ENCODE measurements at places on chromosomes 1 and 21. TPM values are rescaled to one million over a fixed set of nuclear protein-coding genes. Genes with fewer than 3 reads are reported as not detected.

Gene PBX1
- total RNA-seq, result 89.3 TPM

Gene BLACAT1
- not detected for total RNA-seq

Gene GABRD
- total RNA-seq, result not detected

Gene BEST4
- total RNA-seq, result not detected

Gene ANGPTL1
- 14.8 TPM for total RNA-seq

Gene NPL
- total RNA-seq, result 48.5 TPM

- no peak for DNase-seq
- H3K36me3 ChIP-seq, result no peaks in the 10 kb centered on the region
- H3K27me3 ChIP-seq, result no peaks in the 10 kb centered on the region
- no peaks in the 10 kb centered on the region for H3K4me1 ChIP-seq
- no peak overlapping the region for H3K4me3 ChIP-seq
Measured at GRCh38 chr1:106722466-106722865, 334.0 kb upstream of the PRMT6 start.

DNA sequence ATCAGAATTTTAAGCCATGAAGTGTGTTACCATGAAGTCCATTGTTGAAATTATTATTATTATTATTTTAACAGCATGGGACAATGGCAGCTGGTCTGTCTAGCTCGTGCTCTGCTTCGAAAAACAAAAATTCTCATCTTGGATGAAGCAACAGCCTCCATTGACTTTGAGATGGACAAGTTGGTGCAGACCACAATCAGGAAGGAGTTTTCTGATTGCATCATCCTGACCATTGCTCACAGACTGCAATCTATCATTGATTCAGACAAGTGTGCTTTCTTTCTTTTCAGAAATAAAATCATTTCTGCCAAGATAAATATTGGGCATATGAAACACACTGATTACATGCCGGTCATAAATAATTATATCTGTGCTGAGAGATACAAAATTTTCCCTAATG lies 21.0 kb downstream of the HSPA13 start:
- H3K27me3 ChIP-seq, result no peaks in the 10 kb centered on the region
- no peak overlapping the region for H3K27ac ChIP-seq
- H3K36me3 ChIP-seq, result no peaks in the 10 kb centered on the region
- H3K4me1 ChIP-seq, result no peaks in the 10 kb centered on the region
- no peak overlapping the region for H3K4me3 ChIP-seq
- DNase-seq, result peak; percentile 11

DNA sequence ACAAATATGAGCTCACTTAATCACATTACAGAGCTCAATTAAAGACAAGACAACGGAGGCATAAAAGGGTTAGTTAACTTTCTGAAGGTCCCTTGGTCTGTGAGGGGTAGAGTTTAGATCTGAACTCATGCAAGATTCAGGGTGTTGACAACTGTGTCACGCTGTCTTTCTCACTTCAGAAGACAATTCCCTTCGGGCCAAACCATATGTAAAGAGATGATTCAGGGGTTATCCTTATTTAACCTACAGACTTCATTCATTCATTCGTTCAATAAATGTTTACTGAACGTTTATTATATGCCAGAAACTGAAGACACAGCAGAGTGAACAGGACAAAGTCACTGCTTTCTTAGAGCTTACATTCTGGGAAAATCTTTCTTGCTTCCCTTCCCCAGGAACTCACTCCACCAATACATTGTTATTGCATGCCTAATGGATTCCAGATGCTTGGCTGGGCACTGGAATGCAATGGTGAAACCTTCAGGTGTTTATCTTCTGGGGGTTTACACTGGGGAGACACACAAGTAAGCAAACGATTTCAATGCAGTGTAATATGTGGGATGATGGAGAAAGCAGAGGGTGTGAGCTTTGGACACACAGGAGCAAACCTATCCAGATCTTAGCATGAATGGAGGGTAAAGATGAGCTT lies 6.4 kb downstream of the XCL1 start:
- H3K27me3 ChIP-seq, result no peaks in the 10 kb centered on the region
- H3K4me3 ChIP-seq, result no peak overlapping the region
- H3K4me1 ChIP-seq, result no peaks in the 10 kb centered on the region
- no peak overlapping the region for H3K27ac ChIP-seq

- H3K27me3 ChIP-seq, result no peaks in the 10 kb centered on the region
- no peaks in the 10 kb centered on the region for H3K36me3 ChIP-seq
- H3K4me1 ChIP-seq, result peaks cover 29% of the 10 kb centered on the region
- H3K27ac ChIP-seq, result no peak overlapping the region
- H3K4me3 ChIP-seq, result no peak overlapping the region
Measured at GRCh38 chr1:10979483-10979920, 33.0 kb upstream of the TARDBP start.

DNA sequence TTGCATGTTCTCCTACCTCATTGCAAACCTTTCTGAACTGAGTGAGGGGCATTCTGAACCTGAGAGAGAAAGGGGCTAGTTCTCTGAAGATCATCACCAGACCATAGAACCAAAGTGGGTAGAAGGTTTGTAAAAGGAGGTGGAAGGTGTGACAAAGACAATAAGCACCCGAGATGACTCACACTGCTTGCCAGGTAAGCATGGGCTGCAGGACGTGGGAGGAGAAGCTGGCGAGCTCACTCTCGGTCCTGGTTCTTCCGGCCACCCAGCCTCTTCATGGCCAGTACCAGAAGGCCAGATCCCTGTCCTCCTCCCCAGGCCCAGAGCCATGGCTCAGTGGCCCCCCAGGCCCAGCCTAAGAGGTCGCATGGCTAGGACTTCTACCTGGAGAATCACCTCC lies 128.3 kb downstream of the TMEM53 start:
- no peak overlapping the region for H3K27ac ChIP-seq
- H3K36me3 ChIP-seq, result no peaks in the 10 kb centered on the region
- no peaks in the 10 kb centered on the region for H3K4me1 ChIP-seq
- DNase-seq, result no peak
- H3K27me3 ChIP-seq, result peaks cover 18% of the 10 kb centered on the region

DNA sequence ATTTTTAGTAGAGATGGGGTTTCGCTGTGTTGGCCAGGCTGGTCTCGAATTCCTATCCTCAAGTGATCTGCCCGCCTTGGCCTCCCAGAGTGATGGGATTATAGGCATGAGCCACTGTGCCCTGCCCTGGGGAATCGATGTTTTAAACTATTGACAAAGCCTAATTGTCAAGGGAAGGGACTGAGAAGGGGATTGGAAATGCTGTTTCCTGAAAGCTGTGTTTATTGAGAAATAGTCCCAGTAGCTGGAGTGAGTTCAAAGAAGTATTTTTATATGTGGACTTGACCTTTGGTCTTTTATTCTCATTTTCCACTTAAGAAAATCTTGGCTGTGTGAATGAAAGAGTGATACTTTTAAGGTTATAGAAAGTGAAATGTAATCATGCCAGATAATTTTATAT lies 47.5 kb downstream of the KIF1B start:
- H3K27me3 ChIP-seq, result no peaks in the 10 kb centered on the region
- H3K27ac ChIP-seq, result no peak overlapping the region

DNA sequence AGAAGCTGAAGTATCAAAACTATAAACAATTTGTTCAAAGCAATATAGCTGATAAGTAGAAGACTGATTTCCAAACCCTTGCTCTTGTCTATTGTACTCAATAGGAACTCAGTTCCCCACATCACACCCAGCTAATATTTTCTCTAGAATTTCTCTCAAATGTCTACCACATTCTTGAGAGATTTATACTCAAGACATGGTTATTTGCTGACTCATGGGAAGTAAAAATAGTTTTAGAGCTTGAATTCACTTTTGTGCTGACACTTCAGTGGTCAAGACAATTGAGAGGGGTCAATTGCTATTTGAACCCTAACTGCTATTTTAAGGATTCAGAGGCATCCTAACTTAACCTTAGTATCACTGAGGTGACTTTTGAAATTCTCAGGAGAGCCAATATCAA lies 99.0 kb downstream of the TNNI3K start:
- H3K27ac ChIP-seq, result no peak overlapping the region
- no peak for DNase-seq
- no peaks in the 10 kb centered on the region for H3K36me3 ChIP-seq
- no peak overlapping the region for H3K4me3 ChIP-seq

DNA sequence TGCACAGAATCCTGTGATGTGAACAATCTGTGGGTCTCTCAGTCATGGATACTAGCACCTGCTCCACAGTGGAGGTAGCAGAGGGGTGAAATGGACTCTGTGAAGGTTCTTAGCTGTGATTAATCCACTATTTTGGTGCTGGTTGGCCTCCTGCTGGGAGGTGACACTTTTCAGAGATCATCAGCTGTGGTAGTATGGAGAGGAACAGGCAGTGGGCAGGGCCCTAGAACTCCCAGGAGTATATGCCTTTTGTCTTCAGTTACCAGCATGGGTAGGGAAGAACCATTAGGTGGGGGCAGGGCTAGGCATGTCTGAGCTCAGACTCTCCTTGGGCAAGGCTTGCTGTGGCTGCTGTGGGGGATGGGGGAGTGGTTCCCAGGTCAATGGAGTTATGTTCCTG lies 54.0 kb upstream of the KCNJ15 start:
- H3K27me3 ChIP-seq, result no peaks in the 10 kb centered on the region
- DNase-seq, result no peak
- H3K4me1 ChIP-seq, result no peaks in the 10 kb centered on the region
- H3K4me3 ChIP-seq, result no peak overlapping the region

- DNase-seq, result no peak
- no peak overlapping the region for H3K27ac ChIP-seq
- H3K4me3 ChIP-seq, result no peak overlapping the region
- no peaks in the 10 kb centered on the region for H3K36me3 ChIP-seq
Measured at GRCh38 chr1:222620566-222620965, 2.7 kb downstream of the MIA3 start.

- no peak overlapping the region for H3K4me3 ChIP-seq
- DNase-seq, result no peak
- no peaks in the 10 kb centered on the region for H3K27me3 ChIP-seq
- peaks cover 4% of the 10 kb centered on the region for H3K4me1 ChIP-seq
Measured at GRCh38 chr1:101005871-101006270, 19.7 kb downstream of the DPH5 start.

- DNase-seq, result peak; percentile 71
- no peak overlapping the region for H3K4me3 ChIP-seq
- no peaks in the 10 kb centered on the region for H3K27me3 ChIP-seq
- H3K4me1 ChIP-seq, result peaks cover 16% of the 10 kb centered on the region
Measured at GRCh38 chr1:223180731-223181321, 37.8 kb upstream of the TLR5 start.

GRCh38 chr1:5814046-5814619 lies 178.1 kb downstream of the NPHP4 start:
- H3K4me3 ChIP-seq, result no peak overlapping the region
- no peaks in the 10 kb centered on the region for H3K36me3 ChIP-seq
- H3K27ac ChIP-seq, result no peak overlapping the region
- DNase-seq, result no peak
- H3K27me3 ChIP-seq, result peaks cover 34% of the 10 kb centered on the region

DNA sequence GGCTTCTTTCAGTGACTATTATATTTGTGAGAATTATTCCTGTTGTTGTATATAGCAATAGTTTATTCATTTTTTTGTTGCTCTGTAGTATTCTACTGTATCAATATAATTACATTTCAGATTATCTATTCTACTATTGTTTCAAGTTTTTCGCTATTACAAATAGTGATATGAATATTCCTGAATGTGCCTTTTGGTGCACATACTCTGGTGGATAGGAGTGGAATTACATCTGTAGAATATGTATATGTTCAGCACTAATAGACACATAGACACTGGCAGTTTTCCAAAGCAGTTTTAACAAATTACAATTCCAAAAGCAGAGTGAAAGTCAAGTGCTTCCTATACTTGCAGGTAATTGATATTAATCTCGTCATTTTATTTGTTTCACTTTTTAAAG lies 696.2 kb upstream of the PRMT6 start:
- H3K36me3 ChIP-seq, result no peaks in the 10 kb centered on the region
- no peak overlapping the region for H3K27ac ChIP-seq
- H3K27me3 ChIP-seq, result no peaks in the 10 kb centered on the region
- no peak for DNase-seq
- H3K4me1 ChIP-seq, result no peaks in the 10 kb centered on the region
- no peak overlapping the region for H3K4me3 ChIP-seq

DNA sequence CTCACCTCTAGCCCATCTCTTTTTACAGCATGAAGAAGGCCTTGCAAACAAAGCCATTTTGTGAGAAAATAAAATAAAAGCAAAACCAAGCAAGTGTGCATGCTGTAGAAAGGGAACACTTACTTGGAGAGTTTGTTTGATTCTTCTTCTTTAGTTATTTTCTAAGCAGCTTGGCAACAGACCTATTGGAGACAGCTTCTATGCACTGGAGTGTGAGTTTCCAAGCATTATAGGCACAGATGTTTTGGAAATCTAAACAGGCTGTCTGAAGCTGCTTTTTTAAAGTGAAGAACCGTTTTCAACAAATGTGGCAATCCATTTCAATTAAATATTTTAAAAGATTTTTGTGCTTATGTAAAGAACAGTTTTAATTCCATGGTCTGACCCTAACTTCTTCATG lies 76.6 kb downstream of the NGF start:
- H3K4me1 ChIP-seq, result no peaks in the 10 kb centered on the region
- no peak for DNase-seq
- no peaks in the 10 kb centered on the region for H3K27me3 ChIP-seq
- no peak overlapping the region for H3K27ac ChIP-seq
- H3K36me3 ChIP-seq, result no peaks in the 10 kb centered on the region

DNA sequence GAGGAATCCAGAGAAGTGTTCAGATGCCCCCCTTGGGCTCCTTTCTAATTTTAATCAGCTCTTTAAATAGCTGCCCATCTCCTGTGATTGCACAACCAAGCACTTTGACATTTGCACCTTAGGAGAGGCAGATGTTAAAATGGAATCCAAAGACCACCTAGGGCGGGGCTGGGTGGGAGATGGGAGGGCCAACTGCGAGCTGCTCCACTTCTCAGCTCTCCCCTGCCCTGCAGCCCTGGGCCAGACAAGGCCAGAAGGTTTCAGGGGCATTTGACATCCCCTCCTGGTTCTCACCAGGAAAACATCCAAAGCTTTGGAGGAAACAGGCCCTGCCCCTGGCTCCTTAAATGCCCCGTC lies 106.9 kb downstream of the DHRS3 start:
- no peak for DNase-seq
- H3K27ac ChIP-seq, result peak overlapping the region; percentile 69
- H3K4me3 ChIP-seq, result no peak overlapping the region
- H3K4me1 ChIP-seq, result peaks cover 12% of the 10 kb centered on the region
- H3K27me3 ChIP-seq, result no peaks in the 10 kb centered on the region
- H3K36me3 ChIP-seq, result peaks cover 28% of the 10 kb centered on the region

DNA sequence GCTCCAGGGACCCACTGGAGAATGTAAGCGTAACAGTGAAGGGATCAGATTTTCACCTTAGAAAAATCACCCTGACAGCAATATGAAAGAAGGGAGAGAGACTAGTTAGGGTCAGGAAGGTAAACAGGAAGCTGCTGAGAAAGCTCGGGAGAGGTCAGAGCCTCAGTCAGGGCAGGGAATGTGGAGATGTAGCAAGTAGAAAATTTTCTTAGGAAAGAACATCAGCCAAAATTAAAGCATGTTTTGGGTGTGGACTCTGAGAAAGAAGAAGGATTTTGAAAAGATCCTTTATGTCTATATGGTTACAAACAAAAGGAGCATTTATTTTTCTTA lies 16.7 kb upstream of the ERICH3 start:
- no peaks in the 10 kb centered on the region for H3K4me1 ChIP-seq
- no peaks in the 10 kb centered on the region for H3K27me3 ChIP-seq
- H3K4me3 ChIP-seq, result no peak overlapping the region
- DNase-seq, result no peak

Data from stomach (tissue), 19 donors.